ENCODE measurements at places on chromosomes 1 and 21. TPM values are rescaled to one million over a fixed set of nuclear protein-coding genes. Genes with fewer than 3 reads are reported as not detected.

The CD34 gene
- 38.9 TPM for total RNA-seq

The PTGFR gene
- total RNA-seq = 2.0 TPM

DNA sequence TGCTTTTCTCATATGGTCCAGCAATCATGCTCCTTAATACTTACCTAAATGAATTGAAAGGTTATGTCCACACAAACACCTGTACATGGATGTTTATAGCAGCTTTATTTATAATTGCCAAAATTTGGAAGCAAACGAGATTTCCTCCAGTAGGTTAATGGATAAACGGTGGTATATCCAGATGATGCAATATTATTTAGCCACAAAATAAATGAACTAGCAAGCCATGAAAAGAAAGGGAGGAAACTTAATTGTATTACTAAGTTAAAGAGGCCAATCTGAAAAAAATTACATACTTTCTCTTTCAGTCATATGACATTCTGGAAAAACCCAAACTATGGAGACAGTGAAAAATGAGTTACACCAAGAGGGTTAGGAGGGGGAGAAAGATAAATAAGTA is 76.3 kb upstream of the LRRC7 start:
- ATAC-seq = no peak

GRCh38 chr1:115672224-115673009 is 30.6 kb downstream of the VANGL1 start:
- ATAC-seq = no peak

- ATAC-seq = no peak
Observed at GRCh38 chr21:29928537-29928936, 11.3 kb downstream of the GRIK1 start.

- ATAC-seq = no peak
Observed at GRCh38 chr21:15645830-15646229, 84.0 kb upstream of the USP25 start.

DNA sequence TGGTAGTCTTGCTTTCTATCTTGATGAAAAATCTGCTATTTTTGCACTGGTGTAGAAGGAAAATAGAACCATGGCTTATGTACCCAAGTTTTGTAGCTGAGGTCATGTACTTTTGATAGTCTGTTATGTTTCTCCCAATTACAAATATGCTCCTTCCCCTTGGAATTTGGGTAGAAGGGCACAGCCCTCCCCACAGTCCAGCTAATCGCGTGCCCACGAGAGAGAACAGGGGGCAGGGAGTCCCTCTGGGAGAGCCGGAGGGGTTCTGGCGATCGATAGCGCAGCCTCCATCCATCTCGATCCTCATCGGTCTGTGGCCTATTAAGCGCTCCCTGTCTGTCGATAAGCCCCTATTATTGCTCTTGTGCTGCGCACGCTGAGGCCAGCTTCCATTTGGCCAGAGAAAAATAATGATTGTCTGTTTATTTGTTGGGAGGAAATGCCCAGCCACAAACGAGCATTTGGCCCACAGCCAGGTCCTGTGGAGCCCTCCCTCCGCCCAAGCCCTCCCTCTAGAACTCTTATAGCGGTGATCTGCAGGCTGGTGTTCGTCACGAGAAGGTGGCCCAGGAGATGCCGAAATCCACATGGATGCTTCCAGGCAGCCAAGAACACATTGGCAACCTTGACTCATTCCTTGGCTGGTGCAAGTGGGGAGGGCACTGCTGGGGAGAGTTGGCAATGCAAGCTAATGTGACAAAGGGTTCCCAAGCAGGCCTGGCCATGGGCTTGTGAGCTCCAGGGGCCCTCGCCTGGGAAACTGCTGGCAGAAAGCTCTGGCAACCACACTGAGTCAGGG is 134.7 kb upstream of the TNR start:
- ATAC-seq = no peak

- ATAC-seq = no peak
Observed at GRCh38 chr1:222046684-222047263, 304.9 kb upstream of the DUSP10 start.

GRCh38 chr1:206808615-206809014 is 36.3 kb upstream of the IL10 start:
- no peak for ATAC-seq

DNA sequence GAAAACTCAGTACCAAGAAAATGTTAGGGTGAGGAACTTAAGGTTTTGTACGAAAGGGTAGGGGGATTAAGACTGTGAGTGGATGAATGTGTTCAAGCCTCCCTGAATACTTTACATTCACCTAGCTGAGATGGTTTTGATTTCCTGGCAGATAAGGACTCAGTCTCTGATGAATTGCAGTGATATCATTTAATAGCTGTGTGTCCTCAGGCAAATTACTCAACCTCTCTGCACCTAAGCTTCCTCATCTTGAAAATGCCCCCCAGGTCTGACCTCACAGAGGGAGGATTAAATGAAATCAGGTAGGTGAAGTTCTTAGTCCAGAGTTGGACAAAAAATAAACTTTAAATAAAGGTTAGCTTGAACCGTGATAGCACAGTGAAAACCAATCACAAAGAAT is 48.4 kb downstream of the CAMK2N1 start:
- no peak for ATAC-seq

GRCh38 chr1:109392788-109393616 is 4.7 kb downstream of the SORT1 start:
- ATAC-seq = peak; percentile 55

Measured in gastroesophageal sphincter (tissue), 4 donors.